ENCODE measurements at places on chromosomes 3 and 15.

GRCh38 chr3:14898929-14899328 is 48.5 kb upstream of the NR2C2 start:
- peak; percentile 7 for DNase-seq

DNA sequence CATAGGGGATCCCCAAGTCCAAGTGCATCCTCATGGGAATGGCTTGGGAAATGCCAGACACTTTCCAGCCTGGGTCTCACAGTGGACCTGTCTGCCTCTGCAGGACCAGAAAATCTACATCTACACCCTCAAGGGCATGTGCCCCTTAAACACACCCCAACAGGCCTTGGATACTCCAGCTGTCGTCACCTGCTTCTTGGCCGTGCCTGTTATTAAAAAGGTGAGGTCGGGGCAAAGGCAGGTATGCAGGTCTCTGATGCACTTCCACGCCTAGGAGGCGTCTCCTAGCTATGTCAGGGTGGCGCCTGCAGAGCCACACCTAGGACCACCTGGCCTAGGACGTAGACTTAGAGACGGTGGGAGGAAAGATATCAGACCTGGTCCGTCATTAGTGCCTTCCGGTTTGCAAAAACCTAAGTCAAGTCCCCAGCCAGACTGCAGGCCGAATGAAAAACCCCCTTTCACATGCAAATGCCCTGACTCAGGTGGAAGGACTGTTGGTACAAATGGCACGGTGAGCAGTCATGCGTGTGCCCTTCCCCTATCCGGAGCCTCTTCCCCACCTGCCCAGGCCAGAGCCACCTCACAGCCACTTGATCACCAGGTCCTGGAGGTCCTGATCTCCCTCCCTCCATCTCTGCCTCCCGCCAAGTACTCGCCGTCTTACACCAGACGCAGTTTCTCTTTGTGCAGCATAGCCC is 143.5 kb downstream of the LRRK1 start:
- DNase-seq: no peak

DNA sequence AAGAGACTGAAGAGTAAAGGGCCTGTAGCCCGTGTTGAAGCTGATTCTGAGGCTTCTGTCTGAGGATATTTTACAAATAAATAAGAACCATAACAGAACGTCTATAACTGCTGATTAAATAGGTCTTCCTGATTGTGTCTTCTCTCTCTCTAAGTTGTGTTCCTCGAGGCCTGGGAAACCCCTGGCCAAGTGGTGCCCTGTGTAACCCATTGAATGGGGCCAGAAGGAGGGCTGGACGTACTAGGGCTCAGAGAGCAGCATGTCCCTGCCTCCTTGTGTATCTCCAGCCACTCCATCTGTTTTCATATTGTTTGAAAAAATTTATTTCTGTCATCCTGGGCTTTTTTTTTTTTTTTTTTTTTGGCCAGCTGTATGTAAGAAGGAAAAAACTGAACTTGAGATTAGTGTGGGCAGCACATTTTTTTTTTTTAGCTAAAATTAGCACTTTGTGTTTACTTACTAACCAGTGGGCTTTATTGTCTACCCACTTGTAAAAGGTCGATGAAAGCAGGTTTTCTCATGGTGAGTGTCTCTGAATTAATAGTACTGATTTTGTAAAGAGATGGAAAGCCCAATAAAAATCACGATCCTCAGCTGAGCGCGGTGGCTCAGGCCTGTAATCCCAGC is 10.7 kb downstream of the DHX30 start:
- DNase-seq: no peak

- DNase-seq: no peak
These were observed 56.6 kb upstream of the ZPLD1 start for GRCh38 chr3:102378216-102378615.

DNA sequence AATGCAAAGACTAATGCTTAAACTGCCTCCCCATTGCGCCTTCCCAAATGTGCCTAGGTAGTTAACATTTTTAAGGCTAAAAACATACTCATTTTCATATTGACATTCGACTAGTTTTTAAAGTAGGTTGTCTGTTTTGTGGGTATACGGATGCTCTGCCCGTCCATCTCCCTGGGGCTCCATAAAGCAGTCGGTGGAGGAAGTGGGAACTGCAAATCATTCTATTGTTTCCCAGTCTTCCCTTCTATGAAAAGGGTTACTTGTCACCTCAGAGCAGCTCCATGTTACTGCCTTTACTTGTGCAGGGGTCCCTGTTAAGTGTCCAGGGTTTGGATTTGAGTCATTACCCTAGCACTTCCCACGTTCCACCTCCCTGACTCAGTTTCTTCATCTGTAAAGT is 10.9 kb downstream of the CHCHD6 start:
- DNase-seq: no peak

DNA sequence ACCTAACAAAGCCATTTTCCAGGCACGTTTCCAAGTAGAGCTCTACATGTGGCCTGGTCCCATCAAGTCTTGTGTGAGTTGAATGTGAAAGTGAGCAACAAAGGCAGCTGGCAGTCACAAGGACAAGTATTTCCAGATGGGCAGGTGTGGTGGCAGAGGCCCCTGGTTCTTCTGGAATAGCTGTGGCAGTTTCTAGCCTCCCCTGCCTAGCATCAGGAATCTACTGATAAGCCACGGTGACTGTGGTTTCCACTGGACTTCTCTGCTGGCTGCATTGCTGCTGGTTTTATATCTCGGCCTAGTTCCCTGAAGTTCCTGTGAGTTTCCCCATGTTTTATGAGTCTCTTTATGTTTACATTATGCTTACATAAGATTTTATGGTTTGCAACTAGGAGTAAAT is 117.7 kb downstream of the GOLIM4 start:
- DNase-seq: peak; percentile 78

GRCh38 chr15:90881978-90882721 is 2.2 kb upstream of the FES start:
- no peak for DNase-seq

- no peak for DNase-seq
These were observed 135.8 kb upstream of the HES1 start for GRCh38 chr3:194000100-194000499.

DNA sequence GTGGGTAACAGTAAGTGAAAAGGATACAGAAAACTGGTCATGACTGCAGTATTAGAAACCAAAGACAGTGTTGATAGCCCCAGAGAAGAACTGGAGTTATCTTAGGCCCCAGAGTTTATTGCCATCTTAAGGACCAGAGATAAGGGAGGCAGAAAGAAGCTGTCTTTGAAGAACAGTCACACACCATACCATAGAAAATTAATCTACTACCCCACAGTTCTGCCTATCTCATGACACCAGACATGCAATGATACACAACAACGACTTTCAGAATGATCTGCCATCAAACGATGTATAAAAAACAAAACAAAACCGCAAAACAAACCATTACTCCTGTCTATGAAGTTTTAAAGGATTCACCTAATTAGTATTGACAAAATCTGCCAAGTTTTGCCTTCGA is 9.6 kb downstream of the CPOX start:
- peak; percentile 96 for DNase-seq

DNA sequence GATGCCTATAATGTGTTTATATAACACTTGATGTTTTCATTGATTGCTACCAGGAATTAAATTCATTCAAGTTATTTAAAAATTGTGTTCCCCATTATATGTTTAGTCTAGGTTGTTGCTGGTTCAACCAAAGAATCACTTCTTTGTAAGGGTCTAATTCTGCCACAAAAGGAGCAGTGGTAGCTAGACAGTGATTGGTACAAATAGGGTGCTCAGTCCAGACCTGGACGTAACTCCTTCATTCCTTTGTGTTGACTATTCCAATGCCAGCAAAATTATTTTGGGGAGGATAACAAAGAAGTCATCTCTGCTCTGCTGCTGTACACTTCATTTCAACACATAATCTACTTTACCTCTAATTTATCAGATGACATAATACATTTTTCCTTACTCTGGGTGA is 1.2 kb downstream of the CHMP2B start:
- no peak for DNase-seq

DNA sequence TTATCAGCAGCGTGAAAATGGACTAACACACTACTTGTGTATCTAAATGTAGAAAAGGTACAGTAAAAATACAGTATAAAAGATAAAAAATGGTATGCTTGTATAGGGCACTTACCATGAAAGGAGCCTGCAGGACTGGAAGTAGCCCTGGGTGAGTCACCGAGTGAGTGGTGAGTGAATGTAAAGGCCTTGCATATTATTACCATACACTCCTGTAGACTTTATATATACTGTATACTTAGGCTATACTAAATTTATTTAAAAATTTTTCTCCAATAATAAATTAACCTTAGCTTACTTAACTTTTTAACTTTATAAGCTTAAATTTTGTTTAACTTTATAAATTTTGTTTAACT is 67.2 kb upstream of the TSPAN3 start:
- DNase-seq: no peak

DNA sequence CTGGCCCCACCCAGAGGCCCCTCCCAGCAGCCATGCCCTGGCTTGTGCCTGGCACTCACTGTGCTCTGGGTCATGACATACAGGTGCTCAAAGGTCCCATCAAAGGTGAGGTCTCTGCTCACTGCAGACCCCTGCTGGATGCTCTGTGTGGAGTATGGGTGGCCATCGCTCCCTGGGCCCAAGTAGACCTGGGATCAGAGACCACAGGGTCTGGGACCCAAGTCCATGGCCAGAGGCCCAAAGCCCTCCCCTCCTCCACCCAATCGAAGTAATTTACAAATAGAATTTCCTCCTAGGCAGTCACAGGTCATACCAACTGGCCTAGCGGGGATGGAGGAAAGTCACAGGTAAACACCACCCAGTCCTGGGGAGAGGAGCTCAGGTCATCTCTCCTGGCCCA is 7.6 kb downstream of the PLXNB1 start:
- no peak for DNase-seq

DNA sequence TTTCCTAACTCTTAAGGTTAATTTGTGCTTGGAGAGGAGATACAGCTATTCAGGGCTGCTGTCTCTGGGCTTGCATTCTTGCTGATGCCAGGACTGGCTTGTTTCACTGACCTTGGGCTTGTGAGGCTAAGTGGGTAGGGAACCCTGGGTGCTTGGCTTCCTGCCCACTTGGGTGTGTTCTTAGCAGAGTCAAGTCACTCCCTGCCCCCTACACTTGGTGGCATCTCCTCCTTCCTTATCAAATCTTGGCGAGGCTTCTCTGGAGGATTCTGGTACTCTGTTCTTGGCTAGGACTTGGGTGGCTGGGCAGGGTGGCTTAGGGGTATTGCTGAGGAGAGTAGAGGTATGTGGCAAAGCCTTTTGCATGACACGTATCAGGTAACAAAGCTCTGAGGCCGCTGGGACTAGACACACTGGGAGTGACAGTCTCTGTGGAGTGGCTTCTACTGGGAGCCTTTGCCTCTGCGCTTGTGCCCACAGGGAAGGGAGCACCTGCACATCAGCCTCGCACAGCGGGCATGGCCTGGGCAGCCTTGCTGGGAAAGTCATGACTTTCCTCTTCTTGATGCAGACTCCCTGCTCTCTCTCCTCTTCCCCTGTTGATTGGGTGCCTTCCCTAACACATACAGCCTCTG is 41.8 kb downstream of the CHCHD6 start:
- DNase-seq: peak; percentile 70

GRCh38 chr3:61777483-61777882 is 216.1 kb downstream of the PTPRG start:
- no peak for DNase-seq

DNA sequence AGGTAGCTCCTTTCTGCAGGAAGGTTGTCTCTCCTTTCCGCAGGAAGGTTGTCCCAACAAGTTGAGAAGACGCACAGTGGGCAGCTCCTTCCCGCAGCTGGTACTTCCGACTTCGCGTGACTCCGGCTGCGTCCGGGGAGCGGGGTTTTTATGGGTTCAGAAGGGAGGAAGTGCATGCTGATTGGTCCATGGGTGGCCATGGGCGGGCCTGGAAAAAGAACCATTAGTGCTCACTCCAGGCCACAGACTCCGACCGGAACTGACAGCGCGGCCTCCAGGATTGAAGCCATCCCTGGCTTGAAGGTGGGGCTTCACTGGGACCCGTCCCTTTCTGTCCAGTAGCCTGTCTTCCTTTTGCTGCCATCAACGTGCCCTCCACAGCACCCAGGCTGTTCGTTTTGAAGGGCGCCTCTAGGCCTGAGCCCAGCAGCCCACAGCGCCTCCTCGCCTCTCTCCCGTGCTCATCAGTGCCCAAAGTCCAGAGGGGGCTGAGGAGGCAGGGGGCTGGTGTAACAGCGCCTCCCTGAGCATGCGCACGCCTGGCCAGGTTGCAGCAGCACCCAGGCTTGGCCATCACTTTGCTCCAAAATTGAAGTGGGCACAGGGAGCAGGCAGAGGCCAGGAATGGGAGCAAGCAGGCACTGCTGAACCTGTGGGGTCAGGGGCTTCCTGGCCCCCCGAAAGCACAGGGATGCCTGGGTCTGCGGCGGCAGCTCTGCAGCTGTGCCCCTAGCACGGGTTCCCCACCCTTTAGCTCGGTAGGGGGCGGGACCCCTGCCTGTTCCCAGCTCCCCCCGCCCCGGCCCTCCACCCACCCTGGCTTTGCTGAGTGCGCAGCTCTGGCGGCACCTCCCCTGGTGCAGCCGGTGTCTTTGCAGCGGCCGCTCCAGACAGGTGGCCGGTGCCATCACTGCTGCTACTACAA is 330.6 kb upstream of the MCTP2 start:
- DNase-seq: no peak

DNA sequence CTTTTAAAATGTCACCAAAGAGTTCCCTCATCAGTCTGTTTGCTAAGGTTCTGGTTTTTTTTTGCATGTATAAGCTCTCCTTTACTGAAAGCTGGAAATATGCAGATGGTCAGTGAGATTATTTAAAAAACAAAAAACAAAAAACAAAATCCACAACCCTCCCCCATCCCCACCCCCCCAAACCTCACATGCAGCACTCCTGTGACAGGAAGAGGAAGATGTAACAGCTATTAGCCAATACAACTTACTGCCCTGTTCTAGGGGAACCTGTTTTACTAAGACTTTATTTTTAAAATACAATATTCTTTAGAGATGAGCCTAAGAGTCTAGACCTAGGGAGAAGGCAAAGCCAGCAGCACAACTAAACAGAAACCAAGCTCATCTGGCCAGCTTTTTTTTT is 39.5 kb downstream of the ANP32A start:
- peak; percentile 52 for DNase-seq

DNA sequence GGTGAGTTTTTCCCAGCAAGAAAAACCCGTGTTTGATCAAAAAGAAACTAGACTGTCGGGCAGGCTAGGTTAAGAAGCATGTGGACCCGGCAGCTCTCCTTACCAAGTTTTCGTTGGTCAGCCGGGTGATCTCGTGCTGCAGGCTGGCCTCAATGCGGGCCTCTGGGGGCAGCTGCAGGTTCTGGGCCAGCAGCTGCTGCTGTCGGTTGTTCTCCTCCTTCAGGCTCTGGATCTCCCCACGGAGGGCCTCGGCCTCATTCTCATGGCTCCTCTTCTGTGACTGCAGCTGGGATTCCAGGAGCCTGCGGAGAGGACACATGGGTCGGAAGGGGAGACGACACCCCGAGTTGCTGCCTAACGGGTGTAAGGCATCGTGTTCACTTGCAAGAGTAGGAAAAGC is 44.5 kb upstream of the MYO5C start:
- no peak for DNase-seq

DNA sequence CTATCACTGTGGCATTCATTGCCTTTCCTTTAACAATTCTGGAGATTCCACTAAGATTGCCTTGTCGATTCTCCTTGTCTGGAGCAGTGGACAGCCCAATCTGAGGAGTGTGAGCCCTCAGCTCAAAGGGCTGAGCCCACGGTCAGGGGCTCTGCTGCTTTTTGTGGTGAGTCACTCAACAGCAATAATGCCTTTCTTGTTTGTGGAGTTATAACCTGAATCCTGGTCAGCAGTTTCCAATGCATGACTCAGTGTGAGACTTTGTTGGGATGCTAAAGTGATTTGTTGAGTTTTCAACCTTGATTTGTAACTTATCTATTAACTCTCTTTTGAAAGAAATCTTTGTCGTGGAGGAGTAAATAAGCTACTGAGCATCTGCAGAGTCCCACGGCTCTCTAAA is 183.5 kb downstream of the TJP1 start:
- no peak for DNase-seq

- DNase-seq: no peak
These were observed 329.1 kb downstream of the UNC13C start for GRCh38 chr15:54307252-54307902.
